Sciatic nerve (tissue), 2 donors: ENCODE measurements at places on chromosomes 2 and 18.

DNA sequence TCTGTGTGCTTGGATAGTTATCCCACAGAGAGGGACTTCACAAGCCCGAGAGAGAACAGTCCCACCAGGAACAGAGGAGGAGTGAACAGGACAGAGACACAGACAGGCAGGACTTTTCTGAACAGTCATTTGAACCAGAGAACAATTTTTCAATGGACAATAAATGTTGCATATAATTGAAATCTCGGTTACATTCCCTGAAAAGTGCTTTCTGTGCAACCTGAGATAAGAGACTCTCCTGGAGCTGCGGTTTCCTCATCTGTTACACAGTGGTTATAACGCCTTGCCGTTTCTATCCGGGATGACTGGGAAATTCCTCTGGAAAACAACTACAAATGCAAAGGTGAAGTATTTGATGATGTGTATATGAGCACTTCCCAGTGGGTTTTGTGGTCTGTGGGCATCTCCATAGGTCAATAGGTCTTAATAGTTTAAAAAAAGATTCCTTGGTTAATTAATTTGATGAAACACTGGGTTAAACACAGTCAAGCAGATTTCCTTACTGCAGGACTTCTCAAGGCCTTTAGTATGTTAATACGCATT lies 87.2 kb upstream of the HPCAL1 start:
- DNase-seq = no peak

DNA sequence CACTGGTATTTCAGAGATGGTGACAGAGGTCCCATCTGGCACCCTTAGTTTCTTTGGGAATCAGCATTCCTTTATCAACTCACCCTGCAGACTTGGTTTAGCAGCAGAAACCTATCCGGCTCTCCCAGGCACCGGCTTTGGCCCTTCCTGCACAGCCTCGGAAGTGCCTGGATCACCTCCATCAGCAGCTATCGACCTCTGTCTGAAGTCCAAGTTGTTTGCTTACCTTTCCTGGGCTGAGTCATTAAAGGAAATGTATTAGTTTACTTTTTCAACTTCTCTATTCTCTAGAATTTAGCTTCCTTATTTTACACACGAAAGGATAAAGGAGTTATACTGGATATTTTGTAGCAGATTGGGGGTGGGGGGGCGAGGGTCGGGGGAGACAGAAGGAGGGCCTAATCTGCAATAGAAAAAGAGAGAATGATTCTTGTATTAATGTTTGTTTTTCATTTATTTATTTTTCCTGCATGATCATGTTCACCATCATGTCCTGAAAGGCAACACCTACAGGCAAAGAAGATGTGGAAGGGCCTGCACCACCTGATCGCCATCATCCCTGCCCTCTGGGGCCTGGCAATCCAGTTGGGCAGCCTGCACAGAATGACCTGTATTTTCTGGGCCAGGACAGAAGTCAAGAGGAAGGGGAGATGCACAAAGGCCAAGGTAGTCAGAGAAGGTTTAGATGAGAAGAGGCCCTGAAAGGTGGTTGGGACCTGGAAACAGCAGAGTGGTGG lies 22.1 kb upstream of the MAT2A start:
- no peak for DNase-seq

GRCh38 chr2:134405611-134406081 lies 151.8 kb downstream of the MGAT5 start:
- no peak for DNase-seq

DNA sequence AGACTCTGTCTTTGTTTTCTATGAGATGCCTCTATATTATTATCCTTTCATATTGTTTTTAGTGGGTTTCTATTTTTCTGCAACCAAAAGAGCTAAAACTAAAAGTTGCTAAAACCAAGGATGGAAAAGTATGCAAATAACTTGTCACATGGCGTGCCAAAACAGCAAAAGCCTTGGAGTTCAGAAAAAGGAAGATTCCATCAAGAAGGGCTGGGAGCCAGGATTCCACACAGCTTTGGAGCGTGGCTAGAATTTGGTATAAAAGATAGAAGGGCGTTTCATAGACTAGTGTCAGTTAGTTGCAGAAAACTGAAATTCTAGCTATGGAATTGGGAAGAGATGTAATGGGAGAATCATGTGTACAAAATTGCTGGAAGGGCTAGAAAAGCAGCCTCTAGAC lies 4.1 kb downstream of the SCYGR1 start:
- DNase-seq = no peak

DNA sequence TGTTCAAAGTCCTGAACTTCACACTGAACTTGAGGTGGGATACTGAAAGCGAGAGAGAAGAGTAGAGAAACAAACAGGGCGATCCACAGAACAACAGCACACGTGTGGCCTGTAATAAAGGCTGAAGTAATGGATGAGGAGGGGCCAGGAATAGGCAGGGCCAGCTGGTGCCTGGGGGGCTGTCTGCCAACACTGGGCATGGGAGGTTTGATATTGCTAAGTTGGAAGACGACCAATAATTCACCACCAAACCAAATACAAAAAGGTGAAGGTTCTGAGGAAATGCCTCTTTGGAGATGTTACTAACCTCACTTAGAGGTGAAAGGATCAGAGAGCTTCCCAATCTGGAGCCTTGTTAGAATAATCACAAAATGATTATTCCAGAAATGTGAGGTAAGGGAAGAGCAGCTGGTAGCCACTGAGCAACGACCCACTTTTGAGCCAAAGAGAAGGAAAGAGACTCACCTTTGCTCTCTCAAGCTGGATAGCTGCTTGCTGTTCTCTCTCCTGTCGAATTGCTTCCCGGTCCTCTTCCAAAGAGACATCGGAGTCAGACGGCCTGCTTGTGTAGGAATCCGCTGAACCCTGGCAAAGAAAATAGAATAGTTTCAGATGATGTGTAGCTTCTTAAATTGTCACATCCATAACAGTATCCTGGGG lies 54.7 kb upstream of the ARL5A start:
- no peak for DNase-seq

- DNase-seq = no peak
Measured at GRCh38 chr2:162826921-162827320, 11.6 kb downstream of the KCNH7 start.

GRCh38 chr2:99285526-99285925 lies 15.5 kb downstream of the LYG1 start:
- no peak for DNase-seq

DNA sequence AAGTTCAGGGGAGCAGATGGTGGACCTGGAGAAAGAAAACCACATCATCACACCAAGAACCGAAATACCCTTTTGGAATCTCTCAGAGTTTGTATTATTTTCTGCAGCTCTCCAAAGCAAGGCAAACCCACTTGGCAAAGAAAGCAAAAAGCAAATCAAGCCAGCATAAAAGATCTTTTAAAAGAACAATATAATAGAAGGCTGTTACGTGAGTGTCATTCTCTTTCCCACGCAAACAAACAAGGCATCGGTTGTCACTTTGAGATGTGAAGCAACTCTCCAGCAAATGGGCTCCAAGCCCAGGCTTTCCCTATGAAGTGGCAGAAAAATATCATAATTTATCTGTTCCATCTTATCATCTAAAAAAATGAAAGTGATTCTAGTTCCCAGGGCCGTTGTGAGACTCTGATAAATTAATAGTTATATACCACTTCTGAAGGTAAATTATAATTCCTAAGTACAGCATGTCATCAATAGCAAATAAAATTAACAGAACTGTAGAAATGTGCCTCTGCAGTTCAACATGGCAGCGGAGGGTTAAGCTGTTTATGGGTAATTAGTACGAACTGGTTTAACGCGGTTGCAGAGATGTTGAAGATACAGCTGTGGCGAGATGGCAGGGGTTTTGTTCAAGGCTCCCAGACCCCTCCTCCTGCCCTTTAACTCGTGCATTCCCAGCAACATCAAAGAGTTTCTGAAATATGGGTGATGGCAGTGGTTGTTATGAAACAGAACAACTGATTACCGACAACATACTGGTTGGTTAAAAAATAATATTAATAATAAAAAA lies 89.2 kb downstream of the EPHA4 start:
- no peak for DNase-seq

GRCh38 chr2:185676316-185676715 lies 62.3 kb upstream of the FSIP2 start:
- no peak for DNase-seq

DNA sequence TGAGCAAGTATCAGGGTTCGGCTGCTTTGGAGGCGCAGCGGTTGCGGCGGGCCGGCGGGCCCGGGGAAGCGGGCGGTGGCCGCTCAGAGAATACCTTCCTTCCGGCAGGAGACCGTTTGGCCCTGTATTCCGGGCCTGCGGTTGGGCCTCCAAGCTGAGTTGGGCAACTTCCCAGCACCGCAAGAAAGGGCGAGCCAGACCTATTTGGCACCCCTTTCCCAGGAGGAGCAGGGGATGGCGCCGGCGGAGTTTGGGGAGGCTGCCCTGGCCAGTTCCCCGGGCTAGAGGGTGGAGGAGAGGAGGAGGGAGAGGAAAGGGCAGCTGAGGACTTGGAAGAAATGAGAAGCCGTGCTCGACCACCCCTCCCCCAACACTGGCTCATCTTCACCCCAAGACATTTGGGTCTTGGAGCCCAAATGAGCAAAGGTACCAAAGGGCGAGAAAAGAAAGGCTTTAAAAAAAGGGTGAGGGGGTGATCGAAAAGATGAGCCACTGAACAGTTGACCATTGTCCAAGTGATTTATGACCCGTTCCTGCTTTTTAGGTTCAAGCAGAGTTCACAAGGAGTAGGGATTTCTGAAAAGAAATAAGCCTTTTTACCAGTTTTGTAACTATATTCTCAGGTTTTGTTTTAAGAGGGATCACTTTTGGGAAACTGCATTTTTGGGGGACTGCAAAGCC lies 8.4 kb downstream of the HOXD3 start:
- no peak for DNase-seq

GRCh38 chr2:106886916-106887758 lies 1.2 kb upstream of the ST6GAL2 start:
- DNase-seq = no peak

- no peak for DNase-seq
Measured at GRCh38 chr2:45724335-45724734, 72.9 kb downstream of the PRKCE start.

GRCh38 chr2:65030476-65031332 lies 25.5 kb upstream of the CEP68 start:
- DNase-seq = no peak

DNA sequence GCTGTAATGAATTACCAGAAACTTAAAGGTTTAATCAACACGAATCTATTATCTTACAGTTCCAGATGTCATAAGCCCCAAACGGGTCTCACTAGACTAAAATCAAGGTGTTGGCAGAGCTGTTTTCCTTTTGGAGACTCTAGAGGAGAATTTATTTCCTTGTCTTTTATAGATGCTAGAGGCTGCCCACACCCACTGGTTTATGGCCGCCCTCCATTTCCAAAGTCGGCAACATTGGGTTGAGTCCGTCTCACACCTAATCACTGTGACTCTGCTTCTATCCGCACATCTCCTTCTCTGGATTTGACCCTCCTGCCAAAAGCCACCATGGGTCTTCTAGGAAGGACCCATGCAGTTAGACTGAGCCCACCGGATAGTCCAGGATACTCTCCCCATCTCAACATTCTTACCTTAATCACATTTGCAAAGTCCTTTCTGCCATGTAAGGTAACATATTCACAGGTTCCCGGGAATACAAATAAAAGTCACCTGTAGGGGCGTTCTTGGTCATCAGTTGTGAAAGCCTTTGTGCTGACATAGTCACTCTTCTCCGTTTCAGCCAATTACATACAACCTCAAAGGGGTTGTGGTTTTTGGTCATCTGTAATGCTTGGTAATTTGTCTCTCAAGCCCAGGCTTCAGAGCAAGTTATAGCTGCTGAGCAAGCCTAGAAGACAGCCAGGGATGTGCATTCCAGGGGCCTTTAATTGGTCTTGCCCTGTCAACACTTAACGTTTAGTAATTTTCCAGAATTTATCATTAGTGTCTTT lies 179.4 kb downstream of the ANTXR1 start:
- DNase-seq = no peak

DNA sequence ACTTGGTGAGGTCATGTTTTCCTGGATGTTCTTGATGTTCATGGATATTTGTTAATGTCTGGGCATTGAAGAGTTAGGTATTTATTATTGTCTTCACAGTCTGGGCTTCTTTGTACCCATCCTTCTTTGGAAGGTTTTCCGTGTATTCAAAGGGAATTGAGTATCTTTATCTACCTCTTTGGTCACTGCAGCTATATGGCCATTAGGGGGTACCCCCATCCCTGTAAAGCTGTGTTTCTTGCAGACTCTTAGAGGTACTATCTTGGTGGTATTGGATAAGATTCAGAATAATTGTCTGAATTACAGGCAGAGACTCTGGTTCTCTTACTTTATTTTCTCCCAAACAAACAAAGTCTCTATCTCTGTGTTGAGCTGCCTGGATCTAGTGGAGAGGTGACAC lies 401.6 kb upstream of the FSIP2 start:
- DNase-seq = no peak

DNA sequence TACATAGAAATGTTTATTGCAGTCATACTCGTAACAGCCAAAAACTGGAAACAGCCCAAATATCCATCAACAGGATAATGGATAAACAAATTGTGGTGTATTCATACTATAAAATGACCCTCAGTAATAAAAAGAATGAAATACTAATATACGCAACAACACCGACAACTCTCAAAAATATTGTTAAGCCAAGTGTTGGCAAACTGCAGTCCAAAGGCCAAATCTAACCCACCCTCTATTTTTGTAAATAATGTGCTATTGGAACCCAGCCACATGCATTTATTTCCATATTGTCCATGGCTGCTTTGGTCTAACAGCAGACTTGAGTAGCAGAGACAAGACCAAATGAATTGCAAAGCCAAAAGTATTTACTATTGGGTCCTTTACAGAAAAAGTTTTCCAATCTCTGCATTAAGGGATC lies 151.0 kb downstream of the MREG start:
- DNase-seq = no peak

- no peak for DNase-seq
Measured at GRCh38 chr18:22872900-22873537, 60.1 kb upstream of the RBBP8 start.

DNA sequence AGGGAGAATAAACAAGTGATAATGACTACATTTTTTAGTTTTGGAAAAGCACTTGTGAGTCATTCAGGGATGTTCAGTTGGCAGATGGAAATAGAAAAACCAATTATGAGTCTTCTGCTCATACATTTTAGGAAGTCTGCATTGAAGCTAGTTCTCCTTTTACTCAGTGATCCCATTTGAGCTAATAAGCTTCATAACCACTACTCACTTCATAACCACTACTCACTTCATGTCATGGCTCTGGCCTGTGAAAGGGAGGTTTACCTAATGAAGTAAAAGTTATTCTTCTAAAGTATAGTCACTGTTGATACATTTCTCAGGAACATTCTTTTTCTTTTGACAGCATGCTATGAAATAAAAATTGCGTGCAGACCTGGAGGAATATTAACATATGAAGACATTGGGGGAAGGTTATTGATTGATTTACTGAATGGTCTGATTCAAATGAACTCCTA lies 948.7 kb downstream of the TSN start:
- DNase-seq = no peak

DNA sequence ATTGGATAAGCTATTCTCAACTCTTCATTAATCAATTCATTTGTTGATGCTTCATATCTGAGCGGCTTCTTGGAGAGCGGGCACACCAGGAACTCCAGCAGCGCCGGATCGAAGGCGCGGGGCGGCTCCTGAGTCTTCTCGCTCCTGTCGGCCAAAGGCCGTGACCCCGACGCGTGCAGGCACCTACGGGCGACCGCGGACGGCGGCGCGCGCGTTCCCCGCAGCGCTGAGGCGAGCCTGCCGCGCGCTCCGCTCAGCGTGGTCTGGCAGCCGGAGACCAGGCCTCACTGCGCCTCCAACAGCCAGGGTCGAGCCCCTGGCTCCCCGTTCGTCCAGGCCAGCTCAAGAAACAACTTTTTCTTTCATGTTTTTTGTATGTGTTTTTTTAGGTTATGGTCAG lies 97.5 kb downstream of the ICA1L start:
- no peak for DNase-seq
